ENCODE measurements at places on chromosomes 4 and X.
A peak's percentile ranks its signal among the peaks of the same experiment; 100 is the strongest.

DNA sequence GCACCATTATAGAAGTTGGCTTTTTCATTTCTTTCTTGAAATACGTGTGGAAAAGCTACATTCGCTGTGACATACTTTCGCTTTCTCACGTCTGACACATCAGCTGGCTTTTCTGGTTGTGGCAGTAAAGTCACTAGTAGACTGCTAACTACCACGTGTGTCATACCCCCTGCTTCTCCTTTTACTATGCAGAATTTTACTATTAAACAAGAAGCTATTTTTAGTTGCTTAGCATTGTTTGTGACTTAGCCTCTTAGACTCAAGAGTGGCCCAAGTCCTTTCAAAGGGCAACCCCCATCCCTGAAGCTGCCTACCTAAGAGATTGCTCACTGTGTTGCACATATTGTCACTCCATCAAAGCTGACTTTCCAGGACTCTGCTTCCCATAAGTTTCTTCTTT, 2.1 kb upstream of the IL2 start:
- DNase-seq = no peak

DNA sequence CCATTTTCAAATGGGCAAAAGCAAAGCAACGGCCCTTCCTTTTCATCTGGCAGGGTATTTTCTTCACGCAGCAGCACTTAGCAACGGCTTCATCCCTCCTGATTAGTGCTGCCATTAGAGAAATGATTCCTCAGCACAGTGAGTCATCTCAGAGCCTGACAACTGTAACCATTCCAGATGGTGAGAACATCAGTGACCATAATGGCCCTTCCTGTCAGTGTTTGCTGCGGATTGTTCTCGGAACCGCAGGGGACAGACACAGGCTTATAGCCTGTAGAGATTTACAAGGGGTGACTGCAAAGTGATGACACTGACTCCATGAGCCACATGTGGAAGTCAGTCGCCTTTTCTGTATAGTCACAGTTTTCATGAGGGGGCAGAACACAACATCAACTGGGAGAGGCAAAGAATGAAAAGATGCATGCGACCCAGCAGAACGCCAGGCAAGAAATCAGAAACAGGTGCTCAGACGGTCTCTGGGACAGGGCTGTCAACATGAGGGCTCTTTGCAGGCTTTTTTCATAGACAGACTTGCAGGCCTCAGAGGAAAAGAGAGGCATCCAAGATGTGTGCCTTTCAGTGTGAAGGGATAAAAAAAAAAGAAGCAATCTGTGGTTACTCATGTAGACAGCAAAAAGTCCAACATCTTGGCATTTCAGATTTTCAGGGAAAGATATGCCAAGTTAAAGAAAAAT, 69.9 kb upstream of the FBXW7 start:
- DNase-seq = no peak

GRCh38 chr4:164866817-164867490, 10.0 kb upstream of the APELA start:
- DNase-seq = no peak

GRCh38 chrX:51975360-51975759, 81.9 kb downstream of the MAGED1 start:
- no peak for DNase-seq

DNA sequence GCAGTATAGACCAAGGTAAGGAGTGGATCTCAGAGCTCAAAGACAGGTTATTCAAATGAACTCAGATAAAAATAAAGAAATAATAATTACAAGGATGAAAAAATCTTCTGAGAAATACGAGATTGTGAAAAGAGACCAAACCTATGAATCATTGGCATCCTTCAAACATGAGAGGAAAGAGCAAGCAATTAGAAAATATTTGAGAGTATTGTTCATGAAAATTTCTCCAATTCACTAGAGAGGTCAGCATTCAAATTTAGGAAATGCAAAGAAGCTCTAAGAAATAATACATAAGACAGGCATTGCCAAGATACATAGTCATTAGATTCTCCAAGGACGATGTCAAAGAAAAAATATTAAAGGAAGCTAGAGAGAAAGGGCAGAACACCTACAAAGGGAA, 93.5 kb upstream of the GALNTL6 start:
- no peak for DNase-seq

- DNase-seq = no peak
Measured at GRCh38 chr4:2091990-2092668, 33.0 kb downstream of the NAT8L start.

DNA sequence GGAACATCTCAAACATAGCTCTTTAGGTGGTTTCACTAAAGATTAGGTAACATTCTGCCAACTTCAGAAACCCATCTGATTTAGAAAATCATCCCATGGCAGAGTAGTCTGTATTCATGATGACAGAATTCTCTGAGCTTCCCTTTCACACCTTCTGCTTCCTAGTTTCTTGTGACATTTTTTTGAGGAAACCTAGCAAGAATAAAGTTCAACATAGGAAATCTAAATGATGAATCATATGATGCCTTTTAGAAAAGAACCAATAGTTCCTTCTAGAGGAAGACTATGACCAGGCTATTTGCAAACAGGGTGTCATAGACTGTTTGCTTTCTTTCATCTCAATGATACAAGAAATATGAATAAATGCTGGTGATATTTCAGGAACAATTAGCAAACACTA, 49.8 kb upstream of the CAMK2D start:
- DNase-seq = no peak

DNA sequence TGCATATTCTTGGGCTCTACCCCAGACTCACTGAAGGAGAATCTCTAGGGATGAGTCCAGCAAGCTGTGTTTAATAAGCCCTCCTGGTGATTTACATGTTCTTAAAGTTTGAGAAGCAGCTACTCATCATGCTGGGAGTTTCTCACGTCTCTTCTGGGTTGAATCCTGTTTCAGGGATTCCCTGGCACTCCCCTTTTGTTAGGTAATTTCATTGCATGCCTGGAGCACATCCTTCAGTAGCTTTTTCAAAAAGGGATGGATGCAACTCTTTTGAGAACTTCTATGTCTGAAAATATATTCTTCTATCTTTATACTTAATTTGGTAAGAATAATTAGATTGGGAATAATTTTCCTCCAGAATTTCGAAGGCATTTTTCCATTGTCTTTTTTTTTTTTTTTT, 4.4 kb downstream of the EVC start:
- DNase-seq = no peak

- no peak for DNase-seq
Measured at GRCh38 chrX:1941321-1941720, 326.5 kb downstream of the ASMT start.

- DNase-seq = no peak
Measured at GRCh38 chrX:53256446-53257041, 24.8 kb downstream of the IQSEC2 start.

DNA sequence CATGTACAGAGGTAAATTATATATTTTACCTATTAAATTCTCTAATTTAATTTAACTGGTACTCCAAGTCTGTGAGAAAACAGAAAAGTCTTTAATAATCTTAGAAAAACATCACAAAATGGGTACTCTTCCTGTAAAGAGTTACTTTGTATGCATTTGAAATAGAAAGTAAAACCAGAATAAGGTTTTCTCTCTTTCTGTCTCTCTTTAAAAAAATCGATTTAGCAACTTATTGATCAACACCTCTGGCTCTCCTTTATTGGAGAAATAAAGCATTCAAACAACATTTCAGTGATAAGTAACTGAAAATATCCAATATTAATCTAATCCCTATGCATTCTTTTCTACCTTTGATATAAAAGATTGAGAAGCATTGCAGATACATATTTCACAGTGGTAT, 27.4 kb downstream of the ATOH1 start:
- DNase-seq = no peak

- DNase-seq = no peak
Measured at GRCh38 chrX:7603387-7603786, 239.6 kb upstream of the VCX start.

DNA sequence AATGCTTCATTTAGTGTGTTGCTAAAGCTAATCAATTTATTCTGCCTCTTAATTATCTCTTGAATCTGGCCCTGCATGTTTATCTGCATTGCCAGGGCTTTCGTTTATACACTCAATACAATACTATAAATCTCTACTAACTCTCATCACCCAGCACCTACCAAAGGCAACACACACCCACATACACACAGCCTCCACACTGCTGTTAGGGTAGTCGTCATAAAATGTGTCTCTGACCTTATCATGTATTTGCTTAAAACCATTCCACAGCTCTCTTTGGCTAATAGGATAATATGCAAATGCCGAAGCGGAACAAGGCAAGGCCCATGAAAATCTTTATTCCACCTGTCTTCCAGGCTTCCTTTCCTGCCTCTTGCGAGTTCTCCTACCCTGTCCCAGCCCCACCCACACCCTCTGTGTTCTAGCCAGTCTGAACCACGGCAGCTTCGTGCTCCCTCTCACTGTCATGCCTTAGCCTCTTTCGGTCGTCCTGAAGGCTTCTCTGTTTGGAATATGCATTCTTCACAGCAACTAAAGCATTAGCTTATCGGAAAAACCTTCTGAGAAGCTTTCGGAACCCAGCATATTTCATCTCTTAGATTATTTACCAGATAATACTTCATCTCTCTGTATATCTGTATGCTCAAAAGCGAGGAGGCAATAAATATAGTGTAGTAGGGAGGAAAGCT, 333.5 kb downstream of the TENM3 start:
- no peak for DNase-seq

GRCh38 chr4:108336076-108336475, 167.3 kb upstream of the LEF1 start:
- DNase-seq = no peak

DNA sequence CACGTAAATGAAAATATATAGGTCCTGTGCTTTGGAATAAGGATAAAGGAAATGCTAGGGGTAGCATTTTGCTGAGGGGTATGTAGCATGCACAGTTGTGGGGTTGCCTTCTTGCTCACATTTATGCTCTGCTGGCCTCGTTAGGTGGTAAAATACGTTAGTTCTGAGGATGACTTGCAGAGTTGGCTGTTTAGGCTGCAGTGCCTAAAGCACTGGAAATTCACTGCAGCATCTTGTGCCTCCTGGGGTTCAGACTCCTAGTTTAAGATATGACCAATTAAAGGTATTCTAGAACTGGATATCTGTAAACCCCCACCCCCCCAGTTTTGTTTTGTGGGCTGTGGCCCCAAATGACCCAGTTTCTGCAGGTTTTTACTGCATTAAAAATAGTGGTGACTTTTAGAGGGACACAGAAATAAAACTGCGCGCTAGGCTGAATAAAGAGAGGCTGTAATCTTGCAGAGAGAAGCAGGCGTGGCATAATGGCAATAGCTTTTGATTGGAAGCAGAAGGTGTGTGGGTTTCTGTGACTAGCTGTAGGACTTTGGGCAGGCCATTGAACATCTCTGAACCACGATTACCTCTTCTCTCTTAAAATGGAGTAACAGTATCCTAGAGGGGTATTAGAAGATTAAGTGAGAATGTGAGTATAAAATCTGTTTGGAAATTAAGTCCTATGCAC, 79.3 kb downstream of the REPS2 start:
- DNase-seq = no peak

DNA sequence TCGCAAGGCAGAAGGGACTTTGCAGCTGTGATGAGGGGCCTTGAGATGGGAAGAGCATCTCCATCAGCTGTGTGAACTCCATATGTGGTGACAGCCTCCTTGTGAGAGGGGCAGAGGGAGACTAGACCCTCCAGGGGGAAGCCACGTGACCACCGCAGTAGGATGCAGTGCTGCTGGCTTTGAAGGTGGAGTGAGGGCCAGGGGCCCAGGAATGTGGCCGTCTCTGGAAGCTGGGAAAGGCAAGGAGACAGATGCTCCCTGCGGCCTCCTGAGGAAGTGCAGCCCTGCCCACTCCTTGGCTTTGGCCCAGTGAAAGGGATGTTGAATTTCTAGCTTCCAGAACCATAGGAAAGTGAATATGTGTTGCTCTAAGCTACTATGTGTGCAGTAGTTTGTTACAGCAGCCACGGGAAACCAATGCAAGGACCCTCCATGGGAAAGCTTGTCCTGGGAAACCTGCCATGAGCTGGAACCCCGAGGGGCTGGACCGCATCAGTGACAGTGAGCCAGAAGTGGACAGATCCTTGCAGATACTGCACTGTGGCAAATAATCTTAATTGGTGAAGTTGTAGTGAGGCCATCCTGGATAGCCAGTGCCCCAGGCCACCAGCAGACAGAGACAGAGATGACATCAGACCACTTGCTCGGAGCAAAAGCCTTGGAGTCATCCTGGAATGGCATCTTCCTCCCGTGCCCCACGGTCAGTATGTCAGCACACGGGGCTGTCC, 35.4 kb upstream of the SORCS2 start:
- DNase-seq = peak; percentile 26

DNA sequence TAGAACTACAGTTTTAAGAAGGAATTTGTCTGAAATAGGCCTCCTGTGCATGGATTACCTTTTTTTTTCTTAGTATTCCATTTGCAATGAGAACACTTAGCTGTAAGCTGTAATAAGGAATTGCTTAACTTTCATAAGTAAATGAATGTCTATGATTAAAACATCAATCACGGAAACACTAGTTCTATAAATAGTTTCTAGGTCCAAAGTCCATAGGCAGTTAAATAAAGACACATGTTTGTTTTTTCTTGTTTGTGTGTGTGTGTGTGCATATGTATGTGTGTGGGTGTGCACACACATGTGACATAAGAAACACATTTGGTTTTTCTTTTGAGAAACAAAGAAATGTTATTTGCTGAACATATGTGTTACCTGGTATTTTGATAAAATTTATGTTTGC, 11.2 kb downstream of the GPRIN3 start:
- no peak for DNase-seq

DNA sequence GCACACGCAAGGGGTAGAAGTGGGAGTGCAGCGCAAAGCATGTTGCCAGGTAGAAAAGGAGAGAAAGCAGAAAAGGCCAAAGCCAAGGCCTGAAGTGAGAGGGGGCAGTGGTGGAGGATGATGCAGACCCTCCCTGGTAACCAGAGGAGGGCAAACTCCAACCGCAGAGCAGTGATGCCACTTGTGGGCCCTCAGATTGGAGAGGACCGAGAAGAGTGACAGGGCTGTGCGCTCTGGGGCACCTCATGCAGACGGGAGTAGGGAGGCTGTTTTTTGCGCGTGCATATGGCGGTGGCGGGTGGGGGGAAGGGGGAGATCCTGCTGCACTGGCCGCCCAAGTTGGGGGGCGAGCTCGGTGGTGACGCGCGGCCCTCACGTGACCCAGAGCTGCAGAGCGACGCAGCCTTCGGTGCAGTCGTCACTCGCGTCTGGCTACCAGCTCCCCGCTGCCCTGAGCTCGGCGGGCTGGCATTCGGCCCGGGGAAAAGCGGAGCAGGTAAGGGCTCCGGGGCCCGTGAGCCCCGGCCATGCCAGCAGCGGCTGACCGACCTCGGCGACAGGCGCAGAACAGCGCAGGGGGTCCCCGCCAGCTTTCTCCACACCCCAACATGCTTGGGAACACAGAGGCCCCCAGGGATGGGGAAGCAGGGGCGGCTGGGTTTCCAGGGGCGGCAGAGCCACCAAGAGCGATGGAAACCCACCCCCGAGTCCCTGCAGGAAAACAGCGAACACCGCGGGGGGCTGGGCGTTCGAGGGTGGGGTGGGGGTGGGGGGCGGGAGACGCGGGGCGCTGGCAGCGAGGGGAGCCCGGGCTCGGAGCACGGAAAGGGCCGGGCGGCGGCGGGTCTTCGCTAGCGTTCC, at the start of gene BEX3:
Gene BEX3 (plus strand): TSS at position 421 of the 861 bp plus-strand sequence. CDS start 984 bp downstream, outside the sequence.
- DNase-seq = peak; percentile 71

- DNase-seq = no peak
Measured at GRCh38 chr4:101153653-101154052, 193.7 kb downstream of the PPP3CA start.

Data from Right ventricle myocardium inferior (tissue), 1 donor.